ENCODE measurements at places on chromosomes 11 and 22. TPM values are rescaled to one million over a fixed set of nuclear protein-coding genes. Genes with fewer than 3 reads are reported as not detected.

MS4A6A gene
- 25.0 TPM for polyA plus RNA-seq

DDX17 gene
- 300 TPM for polyA plus RNA-seq

DNA sequence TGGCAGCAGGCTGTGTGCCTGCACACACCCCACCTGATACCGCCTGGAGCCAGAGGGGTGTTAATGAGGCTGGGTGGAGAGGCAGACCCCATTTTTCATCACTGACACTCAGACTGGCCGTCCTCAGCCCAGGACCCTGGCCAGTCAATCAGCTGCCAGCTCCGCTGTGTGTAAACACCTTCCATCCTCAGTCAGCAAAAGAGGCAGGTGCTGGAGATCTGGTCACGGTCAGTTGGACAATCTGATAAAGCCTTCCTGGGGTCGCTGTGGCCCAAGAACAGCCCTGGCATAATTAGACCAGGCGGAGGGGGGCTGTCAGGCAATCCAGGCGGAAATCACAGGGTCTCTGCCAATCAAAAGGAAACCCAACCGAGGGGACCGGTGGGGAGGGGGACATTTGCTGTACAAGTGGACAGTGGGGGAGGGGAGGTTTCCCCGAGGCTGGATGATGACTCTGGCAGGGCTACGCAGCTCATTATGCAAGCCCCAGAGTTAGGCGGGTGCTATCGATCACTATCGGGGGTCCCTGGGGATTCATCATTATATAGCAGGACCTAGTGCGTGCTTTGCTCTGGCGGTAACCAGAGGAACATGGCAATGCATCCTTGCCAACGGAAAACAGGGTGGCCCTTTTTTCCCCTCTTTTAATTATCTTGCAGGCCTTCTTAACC, 72.9 kb downstream of the ABTB2 start:
- no peak for DNase-seq

GRCh38 chr22:46929710-46930204, 167.3 kb downstream of the TBC1D22A start:
- DNase-seq: no peak

DNA sequence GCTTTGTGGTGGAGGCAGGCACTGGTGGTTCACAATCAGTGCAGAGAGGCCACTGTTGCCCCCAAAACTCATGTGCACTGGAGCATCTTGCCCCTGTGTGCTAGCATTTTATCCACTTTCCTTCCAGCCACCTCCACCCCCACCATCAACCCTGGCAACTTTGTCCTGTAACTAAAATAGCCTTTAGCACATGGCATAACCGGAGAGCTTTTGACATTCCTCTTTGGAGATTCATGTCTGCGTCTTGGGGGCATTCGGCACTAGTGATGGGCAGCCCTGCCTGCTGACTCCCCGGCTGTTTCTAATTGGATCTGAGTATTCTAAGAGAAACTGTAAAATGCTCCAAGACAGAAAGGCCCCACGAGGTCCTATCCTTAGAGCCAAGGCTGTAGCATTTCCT, 15.8 kb downstream of the SHISA8 start:
- DNase-seq: peak; percentile 52

DNA sequence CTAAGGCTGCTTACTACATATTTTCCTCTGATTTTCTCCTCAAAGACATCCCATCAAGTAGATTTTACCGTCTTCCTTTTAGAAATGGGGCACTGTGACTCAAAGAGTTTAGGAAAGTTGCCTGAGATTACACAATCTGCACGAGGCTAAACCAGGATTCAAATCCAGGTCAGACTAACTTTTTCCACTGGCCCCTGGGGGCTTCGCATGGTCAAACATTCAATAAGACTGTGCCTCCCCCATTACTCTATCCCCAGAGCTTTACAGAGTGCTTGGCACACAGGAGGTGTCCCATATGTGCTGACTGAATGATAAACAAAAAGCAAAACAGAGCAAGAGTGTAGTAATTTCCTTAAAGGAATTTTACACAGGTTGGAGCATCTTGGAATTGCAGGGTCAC, 118.1 kb upstream of the TEAD1 start:
- DNase-seq: peak; percentile 74

- no peak for DNase-seq
Observed at GRCh38 chr11:21026685-21027084, 357.3 kb downstream of the NELL1 start.

GRCh38 chr11:19715373-19715772, 2.7 kb downstream of the NAV2 start:
- no peak for DNase-seq

DNA sequence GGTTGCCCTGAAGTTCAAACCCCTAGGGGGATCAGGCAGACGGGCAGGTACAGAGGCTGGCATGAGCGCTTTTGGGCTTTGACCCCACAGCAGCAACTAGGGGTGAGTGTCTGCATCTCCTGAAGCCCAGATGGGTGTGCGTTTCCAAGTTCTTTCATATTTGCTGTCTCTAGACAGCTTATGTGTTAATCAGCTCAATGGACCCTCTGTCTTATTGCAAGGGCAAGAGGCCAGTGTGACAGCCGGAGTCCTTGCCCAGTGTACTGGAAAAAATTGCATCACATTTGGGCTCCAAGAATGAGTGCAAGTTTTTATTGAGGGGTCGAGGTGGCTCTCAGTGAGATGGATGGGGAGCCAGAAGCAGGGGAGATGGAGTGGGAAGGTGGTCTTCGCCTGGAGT, 1863.7 kb upstream of the RAG2 start:
- peak; percentile 18 for DNase-seq

GRCh38 chr11:12743834-12744449, 69.7 kb downstream of the TEAD1 start:
- no peak for DNase-seq

- no peak for DNase-seq
Observed at GRCh38 chr22:42970029-42970428, 44.9 kb downstream of the PACSIN2 start.

DNA sequence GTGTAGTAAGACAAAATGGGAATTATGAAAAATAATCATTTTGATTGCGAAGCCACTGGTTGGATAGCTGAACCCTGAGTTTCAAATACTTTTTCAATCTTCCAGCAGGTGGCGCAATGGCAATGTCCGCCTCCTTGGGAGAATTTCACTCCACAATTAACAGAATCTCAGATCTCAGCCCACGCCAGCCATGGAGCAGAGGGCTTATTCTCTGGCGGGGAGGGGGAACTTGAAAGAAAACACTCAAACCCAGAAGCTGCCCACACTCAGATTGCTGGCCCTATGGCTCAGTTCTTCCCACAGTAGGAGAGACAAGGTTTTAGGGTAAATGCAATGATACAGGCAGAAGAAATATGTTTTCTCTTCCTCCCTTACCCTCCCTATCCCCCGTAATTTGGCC, 38.7 kb upstream of the RCN1 start:
- DNase-seq: peak; percentile 66

- peak; percentile 91 for DNase-seq
Observed at GRCh38 chr22:41021613-41022454, 70.6 kb upstream of the EP300 start.

Data from muscle of leg (tissue), 16 donors.